ENCODE measurements at places on chromosomes 1 and 21.

DNA sequence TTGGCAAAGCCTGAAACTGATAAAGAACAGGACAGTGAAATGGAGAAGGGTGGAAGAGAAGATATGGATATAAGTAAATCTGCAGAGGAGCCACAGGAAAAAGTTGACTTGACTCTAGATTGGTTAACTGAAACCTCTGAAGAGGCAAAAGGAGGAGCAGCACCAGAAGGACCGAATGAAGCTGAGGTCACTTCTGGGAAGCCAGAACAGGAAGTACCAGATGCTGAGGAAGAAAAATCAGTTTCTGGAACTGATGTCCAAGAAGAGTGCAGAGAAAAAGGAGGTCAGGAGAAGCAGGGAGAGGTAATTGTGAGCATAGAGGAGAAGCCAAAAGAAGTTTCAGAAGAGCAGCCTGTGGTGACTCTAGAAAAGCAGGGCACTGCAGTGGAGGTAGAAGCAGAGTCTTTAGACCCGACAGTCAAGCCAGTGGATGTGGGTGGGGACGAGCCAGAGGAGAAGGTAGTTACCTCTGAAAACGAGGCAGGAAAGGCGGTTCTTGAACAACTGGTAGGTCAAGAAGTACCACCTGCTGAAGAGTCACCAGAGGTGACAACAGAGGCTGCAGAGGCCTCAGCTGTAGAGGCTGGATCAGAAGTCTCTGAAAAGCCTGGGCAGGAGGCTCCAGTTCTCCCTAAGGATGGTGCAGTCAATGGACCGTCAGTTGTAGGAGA, 16.3 kb downstream of the CCDC17 start:
- no peak for DNase-seq

- no peak for DNase-seq
These were observed 143.6 kb upstream of the RAB4A start for GRCh38 chr1:229127301-229127700.

GRCh38 chr1:216238844-216239243, 184.4 kb downstream of the USH2A start:
- no peak for DNase-seq

GRCh38 chr1:94746635-94747525, 73.3 kb upstream of the SLC44A3 start:
- DNase-seq = no peak

DNA sequence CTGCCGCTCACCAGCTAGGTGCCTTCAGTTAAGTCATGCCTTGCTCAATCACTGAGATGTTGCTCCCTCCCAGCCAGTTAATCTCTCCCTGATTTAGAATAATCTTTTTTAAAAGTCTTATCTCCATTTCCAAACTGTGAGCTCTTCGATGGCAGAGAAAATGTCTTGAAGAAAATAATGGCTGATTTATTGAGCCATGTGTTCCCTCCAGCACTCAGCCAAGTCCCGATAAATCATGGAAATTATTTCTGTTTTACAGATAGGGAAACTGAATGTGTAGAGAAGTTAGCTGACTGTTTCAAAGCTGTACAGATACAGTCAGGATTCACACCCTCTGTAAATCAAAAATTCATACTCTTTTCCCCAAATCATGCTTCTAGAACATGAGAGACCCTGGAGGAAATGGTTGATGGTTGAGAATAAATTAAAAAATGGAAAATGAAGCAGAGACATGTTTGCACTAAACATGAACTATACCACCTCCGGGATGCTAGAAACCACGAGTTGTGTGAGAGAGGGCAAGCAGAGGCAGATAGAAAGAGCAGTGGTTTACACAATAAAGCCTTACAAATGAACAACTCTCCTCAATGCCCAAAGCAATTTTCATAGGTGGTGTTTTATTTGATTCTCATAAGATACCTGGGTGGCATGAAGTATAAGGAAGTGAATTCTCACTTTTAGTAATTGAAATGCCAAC, 376.4 kb downstream of the PLPP3 start:
- no peak for DNase-seq

- no peak for DNase-seq
These were observed 898 bp downstream of the C1orf174 start for GRCh38 chr1:3898994-3899753.

DNA sequence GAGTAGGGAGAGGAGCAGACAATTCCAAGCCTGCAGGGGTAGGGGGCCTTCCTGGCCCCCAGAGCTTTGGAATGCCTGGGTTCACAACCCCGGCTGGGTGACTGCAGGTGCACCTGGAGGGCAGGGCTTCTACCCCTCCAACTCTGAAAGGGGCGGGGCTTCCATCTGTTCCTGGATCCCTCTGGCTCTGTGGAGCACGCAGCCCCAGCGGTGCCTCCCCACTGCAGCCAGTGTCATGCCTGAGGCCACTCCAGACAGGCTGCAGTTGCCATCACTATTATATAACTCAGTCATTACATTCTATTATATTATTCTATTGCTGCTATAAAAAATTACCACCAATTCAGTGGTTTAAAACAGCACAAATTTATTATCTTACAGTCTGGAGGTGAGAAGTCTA, 12.5 kb upstream of the FNBP1L start:
- DNase-seq = no peak

GRCh38 chr1:231827337-231828105, 200.9 kb downstream of the DISC1 start:
- DNase-seq = no peak

GRCh38 chr1:16073490-16074119, at the start of gene FAM131C:
Gene FAM131C, minus strand, starts transcription at chr1:16073651. Its CDS starts 209 bp downstream, at chr1:16073442.
- DNase-seq = peak; percentile 79

DNA sequence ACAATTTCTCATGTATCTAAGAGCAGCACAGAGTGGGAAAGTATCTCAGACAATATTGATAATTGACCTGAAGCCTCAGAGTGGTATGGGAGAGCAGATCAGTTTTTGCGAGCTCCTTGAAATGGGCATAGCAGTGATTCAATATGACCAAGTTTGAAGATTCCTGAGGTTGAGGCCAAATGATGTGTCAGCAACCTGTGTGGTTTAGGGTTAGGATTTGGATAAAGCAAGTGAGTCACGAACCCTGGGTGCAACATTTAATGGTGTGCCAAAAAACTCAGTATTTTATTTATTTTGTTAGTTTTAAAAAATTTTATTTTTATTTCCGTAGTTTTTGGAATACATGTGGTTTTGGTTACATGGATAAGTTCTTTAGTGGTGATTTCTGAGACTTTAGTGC, 92.5 kb upstream of the C21orf91 start:
- no peak for DNase-seq

- no peak for DNase-seq
These were observed 16.3 kb upstream of the DESI2 start for GRCh38 chr1:244636488-244637259.

- DNase-seq = no peak
These were observed 318.9 kb downstream of the FAM72C start for GRCh38 chr1:143652744-143653428.

Data from germinal center (tissue), 1 donor.